ENCODE measurements at places on chromosomes 12 and 14.

DNA sequence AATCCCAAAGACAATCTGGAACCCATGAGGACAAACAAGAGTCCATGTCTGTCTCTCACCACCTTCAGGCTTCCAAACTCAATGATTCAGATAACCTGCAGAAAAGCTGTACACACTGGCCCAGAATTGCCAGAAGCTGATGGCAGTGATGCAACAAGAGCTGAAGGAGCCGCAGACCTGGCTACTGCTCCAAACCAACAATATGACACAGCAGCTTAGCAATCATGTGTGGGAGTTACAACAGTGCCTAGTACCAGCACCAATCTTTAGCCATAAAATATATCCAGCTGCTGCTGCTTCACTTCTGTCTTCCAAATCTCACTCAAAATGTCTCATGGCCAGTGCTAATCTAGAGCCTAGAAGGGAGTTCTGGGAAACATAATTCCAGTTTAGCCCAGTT is 22.0 kb downstream of the RPS6KA5 start:
- DNase-seq, result no peak

- no peak for DNase-seq
These were observed 258.4 kb downstream of the PPFIA2 start for GRCh38 chr12:81500788-81501187.

DNA sequence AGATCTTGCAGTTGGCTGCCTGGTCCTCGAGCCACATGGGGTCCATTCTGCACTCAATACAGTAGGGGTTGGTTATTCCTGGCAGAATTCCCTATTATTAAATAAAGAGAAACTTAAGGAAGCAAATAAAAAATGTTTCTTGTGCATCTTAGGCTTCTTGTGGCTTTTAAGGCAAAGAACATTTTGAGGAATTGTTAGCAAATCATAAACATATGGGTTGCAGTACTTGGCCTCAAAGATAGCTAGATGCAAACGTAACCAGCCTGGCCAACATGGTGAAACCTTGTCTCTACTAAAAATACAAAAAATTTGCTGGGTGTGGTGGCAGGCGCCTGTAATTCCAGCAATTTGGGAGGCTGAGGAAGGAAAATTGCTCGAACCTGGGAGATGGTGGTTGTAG is 50.8 kb upstream of the KCNA5 start:
- no peak for DNase-seq

- no peak for DNase-seq
These were observed 735.5 kb downstream of the MED13L start for GRCh38 chr12:115541891-115542421.

DNA sequence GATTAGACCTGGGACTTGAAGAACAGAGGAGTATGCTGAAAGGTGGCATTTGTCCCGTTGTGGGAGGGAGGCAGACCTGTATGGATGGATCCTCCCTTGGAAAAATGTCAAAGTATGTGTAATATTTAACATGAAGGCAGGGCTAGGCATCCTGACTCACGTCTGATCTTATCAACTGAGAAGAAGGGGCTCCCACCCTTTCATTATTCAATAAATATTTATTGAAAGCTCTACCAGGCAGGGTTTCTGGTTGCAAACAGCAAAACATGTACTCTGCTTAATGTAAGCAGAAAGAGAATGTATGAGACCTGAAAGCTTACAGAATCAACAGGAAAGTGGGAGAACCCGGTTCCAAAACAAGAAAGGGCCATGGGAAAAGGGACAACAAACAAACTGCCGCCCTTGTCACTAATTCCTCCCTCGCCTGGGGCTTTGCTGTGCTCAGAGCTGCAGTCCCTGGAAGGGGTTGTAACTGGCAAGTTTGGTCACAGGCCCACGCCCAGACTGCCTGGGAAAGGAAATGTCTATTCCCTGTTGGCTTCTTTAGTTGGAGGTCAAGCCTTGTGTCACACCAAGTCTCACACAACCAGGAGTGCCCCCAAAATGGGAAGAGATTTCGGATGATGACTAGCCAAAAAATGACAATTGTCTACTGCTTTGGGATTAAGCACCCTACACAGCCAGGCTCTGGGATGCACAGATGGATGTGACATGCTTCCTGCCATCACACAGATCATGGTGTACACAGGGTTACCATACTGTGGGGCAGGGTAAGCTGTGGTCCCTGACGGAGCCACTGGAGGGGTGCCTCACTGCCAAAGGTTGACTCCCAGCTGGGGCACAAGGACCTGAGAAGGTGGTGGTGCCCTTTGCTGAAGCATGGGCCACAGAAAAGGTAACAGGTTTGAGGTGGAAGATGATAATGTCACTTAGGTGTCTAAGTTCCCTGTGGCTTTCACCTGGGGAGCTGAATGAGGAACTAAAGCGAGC is 36.8 kb downstream of the RAB35 start:
- DNase-seq, result no peak

GRCh38 chr12:95962222-95962621 is 19.1 kb downstream of the AMDHD1 start:
- no peak for DNase-seq

GRCh38 chr12:99413751-99414150 is 233.8 kb upstream of the GARIN6 start:
- DNase-seq, result no peak

GRCh38 chr12:123080634-123081033 is 70.3 kb downstream of the PITPNM2 start:
- no peak for DNase-seq

DNA sequence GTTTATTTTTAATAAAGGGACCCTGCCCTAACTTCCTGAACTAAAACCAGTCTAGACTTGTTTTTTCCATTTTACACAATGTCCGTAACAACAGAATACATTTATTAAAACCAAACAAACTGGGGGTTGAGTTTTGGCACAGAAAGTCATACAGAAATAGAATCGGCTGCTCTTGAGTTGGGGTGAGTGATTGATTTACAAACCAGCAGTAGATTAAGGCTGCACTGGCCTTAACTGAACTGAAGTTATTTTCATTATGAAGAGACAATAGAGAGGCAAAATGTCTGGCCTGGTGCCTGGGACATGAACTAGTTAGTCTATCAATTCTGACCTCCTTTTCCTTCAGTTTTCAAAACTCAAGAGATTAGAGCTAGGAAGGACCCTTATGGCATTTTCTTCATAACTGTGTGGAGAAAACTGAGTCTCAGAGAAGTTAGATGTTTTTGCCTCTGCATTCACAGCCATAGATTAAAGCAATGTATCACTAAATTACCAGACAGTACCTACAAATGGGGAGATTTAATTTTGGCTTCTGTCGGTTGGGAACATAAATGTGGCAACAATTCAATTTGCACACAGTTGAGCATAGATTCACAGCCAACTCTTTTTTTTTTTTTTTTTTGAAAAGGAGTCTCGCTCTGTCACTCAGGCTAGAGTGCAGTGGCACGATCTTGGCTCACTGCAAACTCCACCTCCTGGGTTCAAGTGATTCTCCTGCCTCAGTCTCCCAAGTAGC is 19.8 kb upstream of the MGP start:
- no peak for DNase-seq

DNA sequence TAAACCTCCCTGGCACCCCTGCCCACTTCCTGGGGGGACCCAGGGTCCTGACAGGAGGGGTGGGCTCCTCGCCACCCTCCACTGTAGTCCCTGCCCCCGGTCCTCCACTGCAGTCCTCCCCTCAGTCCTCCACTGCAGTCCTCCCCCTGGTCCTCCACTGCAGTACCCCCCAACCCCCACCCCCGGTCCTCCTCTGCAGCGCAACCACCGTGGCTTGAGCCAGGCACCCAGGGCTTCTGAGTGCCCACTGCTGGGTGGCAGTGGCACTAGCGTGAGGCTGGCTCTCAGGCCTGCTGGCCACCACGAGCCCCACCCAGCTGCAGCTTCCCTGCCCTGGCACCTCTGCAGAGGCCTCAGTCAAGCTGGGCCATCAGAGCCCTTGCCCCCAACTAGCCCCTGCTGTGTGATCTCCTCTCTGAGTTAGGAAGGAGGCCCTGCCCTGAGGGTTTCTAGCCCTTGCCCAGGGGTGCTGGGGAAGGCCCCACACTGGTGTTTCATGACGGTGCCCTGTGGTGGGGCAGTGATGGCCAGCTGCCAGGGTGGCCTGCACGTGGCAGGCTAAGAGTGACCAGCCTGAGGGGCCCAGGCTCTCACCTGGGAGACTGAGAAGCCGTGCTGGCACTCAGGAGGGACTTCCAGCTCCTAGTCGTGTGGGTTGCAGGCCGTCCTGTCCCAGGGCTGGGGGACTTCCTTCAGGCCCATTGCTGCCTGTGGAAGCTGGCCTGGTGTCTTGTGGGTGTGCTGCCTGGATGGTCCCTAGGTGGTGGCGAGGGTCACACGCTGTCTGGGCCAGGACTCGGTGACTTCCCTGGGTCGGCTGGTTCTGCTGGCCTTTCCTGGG is 9.7 kb downstream of the CEP170B start:
- DNase-seq, result peak; percentile 5

DNA sequence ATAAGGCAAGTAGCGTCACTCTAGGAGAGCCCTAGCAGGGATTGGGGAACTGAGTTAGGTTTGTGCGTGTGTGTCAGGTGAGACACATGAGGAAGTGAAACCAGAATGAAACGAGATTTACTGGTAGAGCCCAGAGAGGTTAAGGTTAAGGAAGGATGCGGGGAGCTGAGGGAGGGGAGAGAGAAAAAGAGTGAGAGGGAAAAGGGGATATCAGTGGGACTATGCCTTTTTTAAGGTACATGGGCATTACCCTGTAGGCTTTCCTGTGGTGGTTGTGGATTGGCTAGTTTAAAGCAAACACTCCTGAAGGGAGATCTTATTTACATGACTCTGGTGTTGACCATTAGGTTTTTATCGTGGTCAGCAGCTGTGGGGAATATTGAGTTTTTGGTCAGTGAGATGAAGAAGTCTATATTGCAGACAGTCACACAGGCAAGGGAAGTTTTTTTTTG is 13.9 kb downstream of the ZDHHC17 start:
- DNase-seq, result no peak

DNA sequence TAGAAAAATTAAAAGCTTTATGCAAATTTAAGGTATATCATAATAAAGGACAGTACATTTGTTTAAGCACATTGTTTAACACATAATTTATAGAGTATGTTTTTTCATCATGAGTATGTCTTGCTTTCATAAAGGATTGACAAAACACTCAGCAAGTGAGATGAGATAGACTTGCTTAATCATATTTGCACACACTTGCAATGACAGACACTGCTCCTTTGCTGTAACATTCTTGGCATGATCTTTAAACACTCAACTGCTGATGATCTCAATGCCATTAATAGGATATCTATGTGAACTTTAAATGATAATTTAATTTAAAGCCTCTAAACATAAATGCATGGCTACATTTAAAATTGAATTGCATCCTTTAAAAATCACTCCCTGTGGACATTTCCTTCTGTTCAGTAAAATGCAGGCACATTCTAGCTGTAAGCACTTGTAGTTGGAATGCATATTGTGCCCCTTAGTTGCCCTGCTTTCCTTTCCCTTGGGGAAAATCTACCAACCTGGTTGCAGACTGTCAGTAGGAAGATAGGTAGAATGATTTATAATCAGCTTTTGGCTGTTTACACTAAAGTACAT is 979.0 kb downstream of the TMTC2 start:
- no peak for DNase-seq

DNA sequence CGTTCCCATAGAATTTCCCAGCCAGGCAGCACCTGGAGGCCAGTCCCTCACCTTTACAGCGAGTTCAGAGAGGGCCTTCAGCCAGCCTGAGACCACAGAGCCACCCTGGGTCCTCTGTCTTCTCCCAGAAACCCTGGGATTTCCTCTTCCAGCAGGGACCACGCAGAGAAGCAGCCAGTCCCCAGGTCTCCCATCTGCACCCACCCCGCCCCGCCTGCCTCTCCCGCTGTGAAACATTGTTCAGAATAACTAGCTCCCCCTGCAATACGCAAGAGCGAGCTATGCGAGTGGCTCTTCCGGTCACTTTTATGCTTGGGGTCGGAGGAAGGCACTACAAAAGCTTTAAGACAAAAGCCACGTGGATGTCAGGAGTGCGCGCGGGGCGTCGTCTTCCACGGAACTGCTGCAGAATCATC is 77.8 kb downstream of the SERPINA3 start:
- peak; percentile 32 for DNase-seq

- no peak for DNase-seq
These were observed 203.1 kb downstream of the ETNK1 start for GRCh38 chr12:22828066-22828465.

DNA sequence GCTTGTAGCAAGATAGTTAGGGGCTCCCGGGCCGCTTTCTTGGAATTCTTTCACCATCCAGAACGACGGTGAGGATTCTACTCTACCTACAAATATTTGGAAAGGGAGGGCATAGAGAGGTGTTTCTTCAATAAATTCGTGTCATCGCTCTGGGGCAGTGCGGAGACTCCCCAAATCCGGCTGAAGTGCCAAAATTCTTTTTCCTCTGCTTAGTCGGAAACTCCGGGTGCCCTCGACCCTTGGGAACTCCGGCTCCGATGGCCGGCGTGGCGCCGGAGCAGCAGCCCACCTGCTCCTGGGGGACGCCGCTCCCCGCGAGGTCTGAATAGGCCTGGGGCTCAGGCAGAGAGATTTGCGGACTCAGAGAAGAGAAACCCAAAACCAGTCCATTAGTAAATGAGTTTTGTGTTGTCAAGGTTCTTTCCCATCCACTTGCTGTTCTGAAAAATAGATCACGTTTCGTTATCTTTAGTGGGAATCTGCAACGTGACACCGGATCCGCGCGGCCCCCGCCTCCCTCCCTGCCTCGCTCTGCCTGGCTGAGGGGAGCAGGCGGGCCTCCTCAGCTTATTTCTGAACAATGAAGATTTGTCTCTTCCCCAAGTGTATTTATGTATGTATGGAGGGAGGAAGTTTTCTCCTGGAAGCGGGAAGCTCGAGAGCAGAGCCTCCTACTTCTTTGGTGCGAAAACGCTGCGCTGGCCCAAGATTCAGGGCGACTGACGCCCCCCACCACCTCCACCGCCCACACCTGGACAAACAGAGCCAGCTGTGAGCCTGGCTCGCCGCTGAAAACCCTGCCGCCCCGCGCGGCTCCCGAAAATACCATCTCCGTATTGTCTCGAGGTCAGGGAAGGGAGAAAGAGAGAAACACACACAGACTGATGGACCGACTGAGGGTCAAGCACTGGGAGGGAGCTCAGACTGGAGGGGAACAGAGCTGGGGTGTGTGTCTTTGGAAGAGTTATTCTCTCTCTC is 3.7 kb upstream of the SIX1 start:
- DNase-seq, result no peak

- DNase-seq, result no peak
These were observed 33.6 kb downstream of the FUT8 start for GRCh38 chr14:65446159-65446558.

- DNase-seq, result no peak
These were observed 70.5 kb upstream of the FRMD6 start for GRCh38 chr14:51581017-51581881.

GRCh38 chr14:57502586-57503254 is 9.1 kb upstream of the CCDC198 start:
- DNase-seq, result no peak

All from iPS-NIHi11 (cell line).